ENCODE measurements at places on chromosomes 7 and 10.
A peak's percentile ranks its signal among the peaks of the same experiment; 100 is the strongest.

DNA sequence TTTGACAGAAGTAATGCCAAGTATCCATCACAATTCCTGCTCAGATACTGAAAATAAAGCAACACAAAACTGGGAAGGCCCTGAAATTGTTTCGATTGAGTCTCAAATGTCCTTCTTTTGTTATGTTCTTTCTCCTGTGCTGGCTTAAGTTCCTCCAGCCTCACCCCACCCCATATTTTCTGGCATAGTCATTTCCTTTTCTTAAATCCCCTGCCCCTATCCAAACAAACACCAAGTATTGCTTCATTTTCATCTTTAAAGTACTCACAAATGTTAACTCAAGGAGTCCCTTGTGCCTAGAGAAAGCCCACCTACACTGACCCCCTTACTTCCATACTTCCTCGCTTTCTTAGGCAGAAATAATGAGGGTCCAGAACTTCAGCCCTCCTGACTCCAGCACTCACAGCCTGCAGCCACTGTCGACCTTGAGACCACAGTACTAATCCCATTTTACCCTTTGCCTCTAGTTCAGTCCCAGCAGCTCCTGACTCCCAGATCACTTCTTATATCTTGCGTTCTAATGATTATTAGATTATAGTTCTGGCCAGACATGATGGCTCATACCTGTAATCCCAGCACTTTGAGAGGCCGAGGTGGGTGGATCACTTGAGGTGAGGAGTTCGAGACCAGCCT is 73.2 kb upstream of the ST8SIA6 start:
- DNase-seq = peak; percentile 51

- no peak for DNase-seq
Measured at GRCh38 chr7:17506095-17506494, 207.6 kb downstream of the AHR start.

DNA sequence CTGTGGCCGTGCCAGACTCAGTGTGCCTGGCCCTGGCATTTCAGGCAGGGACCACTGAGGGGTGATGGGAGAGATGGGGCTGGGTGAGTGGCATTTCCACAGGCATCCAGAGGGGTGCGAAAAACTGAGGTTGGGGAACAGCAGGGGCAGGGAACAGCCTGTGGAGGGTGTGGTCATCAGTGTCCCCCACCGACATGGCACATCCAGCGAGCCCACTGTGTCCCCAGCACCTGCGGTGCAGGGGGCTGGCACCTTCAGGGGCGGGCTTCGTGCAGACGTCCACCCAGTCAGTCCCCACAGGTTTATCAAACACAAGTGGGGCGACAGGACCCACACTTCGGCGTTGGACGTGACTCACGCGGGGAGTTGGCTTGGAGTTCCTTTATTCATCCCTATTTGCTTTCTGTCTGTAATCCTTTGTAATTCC is 14.8 kb downstream of the CUX1 start:
- DNase-seq = no peak

GRCh38 chr7:131557652-131558385 is 1.4 kb upstream of the PODXL start:
- no peak for DNase-seq

DNA sequence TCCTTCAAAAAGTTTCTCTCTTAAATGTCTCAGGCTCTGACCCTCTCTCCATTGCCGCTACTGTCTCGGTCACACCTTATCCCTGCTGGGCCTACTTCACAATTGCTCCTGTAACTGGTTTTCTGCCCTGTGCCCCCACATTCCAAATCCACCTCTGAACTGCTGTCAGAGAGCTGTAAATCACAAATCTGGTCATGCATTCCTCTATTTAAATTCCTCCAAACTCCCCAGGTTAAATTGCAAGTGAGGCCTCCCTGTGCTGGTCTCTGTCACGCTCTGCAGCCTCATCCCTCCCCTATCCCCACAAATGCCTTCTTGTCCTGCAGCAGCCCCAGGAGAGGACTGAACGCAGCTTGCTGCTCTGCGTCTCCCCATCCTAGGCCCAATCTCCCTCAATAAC is 40.4 kb upstream of the CDCA7L start:
- DNase-seq = no peak
